ENCODE measurements at places on chromosomes 1 and 21. TPM values are rescaled to one million over a fixed set of nuclear protein-coding genes. Genes with fewer than 3 reads are reported as not detected.

GRCh38 chr1:204435381-204435831 lies 23.8 kb upstream of the PPP1R15B start:
- no peak overlapping the region for H3K27ac ChIP-seq
- no peaks in the 10 kb centered on the region for H3K27me3 ChIP-seq
- no peak overlapping the region for H3K4me3 ChIP-seq
- no peaks in the 10 kb centered on the region for H3K4me1 ChIP-seq

DNA sequence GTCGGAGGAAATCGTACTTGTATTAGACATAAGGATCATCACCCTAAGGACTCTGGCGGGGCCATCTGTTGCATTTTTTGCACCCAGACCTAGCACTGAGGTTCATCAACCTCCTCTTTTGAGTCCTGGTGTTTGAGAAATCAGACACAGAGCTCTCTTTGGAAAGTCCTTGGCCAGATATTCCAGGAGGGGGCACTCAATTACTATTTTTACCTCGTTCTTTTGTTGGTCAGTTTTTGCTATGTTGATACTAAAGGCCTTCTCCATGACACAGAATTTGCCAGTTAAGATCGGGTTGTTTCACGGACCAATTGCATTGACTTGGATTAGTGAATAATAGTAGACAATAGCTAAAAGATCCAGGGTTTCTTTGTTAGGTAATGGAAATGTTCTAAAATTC lies 711.2 kb downstream of the KCNT2 start:
- H3K36me3 ChIP-seq, result no peaks in the 10 kb centered on the region
- no peaks in the 10 kb centered on the region for H3K4me1 ChIP-seq
- no peak overlapping the region for H3K27ac ChIP-seq
- no peaks in the 10 kb centered on the region for H3K27me3 ChIP-seq
- no peak for DNase-seq
- H3K4me3 ChIP-seq, result no peak overlapping the region

DNA sequence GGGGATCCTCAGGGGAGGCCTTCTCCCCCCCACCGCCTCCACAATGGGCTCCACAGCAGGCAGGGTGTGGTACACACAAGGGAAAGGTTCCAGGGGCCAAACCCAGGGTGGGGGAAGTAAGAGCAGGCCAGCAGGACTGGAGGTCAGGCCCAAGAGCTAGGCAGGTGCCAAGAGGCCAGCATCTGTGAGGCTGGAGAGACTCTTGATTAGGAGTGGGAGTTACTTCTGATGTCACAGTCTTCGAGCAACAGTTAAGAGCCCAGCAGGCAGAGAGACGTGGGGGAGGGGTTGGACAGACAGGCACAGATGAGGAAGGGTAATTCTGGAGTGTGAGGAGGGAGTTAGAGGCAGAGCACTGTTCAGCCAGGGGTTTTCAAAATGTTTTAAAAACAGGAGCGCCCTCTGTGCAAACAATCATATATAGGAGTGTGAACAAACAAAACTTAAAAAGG lies 55.8 kb downstream of the SLC9A1 start:
- H3K36me3 ChIP-seq, result no peaks in the 10 kb centered on the region
- H3K4me3 ChIP-seq, result no peak overlapping the region
- no peak for DNase-seq
- peaks cover 5% of the 10 kb centered on the region for H3K4me1 ChIP-seq
- H3K27ac ChIP-seq, result no peak overlapping the region

DNA sequence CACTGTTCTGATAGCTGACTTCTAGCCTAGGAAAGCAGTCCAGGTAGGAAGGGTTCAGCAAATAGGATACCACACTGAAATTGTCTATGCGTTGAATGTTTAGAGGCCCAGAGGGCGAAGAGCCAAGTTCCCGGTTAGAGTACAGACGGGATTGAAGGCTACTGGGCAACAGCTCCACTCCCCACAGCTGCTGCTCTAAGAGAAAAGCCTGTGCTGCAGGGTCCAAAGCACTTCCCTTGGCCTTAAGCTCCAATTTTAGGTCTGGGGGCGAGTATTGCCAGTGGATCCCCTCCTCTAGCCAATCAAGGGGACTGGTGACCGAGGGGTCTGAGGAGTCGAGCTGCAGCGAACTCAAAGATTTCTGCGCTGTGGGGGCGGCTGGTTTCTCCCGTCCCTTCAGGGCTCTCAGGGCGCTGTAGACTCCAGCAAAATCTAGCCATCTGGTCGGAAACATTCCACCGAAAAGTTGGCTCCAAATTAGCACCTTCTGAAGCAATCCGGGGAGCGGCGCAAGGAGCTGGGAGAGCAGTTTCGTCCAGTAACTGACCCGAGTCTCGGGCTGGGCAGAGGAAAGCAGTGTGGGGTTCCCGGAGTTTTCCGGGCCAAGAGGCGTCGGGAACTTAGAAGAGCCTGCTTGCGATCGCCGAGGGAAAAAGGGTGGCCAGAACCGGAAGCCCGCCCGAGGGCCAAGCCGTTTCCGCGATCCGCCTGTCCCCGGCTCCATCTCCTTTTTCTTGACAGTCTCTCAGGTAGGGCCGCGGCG lies 748 bp downstream of the PPP1R15B start:
- peak overlapping the region; percentile 100 for H3K27ac ChIP-seq
- peak overlapping the region; percentile 99 for H3K4me3 ChIP-seq
- H3K36me3 ChIP-seq, result peaks cover 18% of the 10 kb centered on the region
- H3K4me1 ChIP-seq, result peaks cover 12% of the 10 kb centered on the region
- peak; percentile 36 for DNase-seq
- H3K27me3 ChIP-seq, result no peaks in the 10 kb centered on the region

DNA sequence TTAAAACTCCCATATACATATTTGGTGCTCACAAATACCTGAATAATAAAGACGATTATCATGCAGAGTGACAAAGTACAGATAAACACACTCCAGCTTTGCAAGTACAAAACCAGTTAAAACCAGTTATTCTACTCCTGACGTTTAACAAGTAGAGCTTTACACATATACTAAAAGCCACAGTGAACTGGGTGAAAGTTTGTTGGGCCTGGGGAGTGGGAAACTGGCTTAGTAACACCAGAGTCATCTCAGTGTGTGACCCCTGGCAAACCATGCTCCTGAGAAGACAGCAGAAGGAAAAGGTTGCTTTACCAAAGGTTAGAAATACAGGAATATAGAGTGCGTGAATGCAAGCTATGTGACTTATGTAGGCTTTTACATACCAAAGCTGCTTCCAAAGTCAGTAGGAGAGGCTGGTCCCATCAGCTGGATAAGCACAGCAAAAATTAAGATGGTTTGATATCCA lies 148.1 kb downstream of the NRIP1 start:
- H3K27ac ChIP-seq, result no peak overlapping the region
- no peak overlapping the region for H3K4me3 ChIP-seq
- H3K4me1 ChIP-seq, result no peaks in the 10 kb centered on the region
- DNase-seq, result no peak
- H3K27me3 ChIP-seq, result no peaks in the 10 kb centered on the region

DNA sequence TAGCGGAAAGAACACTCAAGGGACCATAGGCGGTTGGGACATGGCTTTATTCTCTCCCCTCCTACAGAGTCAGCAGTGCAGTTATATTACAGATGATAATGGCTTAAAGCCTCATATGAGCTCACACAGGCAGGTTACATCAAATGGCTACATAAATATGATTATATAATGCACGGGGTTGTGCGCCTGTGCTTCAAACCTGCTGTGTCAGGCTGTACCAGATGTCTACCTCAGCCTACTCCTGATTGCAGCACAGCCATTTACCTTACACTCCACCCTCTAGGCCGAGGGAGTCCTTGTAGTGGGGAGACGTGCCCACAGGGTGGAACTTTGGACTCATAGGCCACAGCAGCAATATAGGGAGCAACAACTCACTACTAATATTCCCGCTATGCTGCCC lies 16.4 kb upstream of the TBX19 start:
- no peaks in the 10 kb centered on the region for H3K27me3 ChIP-seq
- no peak for DNase-seq
- H3K4me1 ChIP-seq, result peaks cover 5% of the 10 kb centered on the region
- H3K4me3 ChIP-seq, result no peak overlapping the region
- H3K27ac ChIP-seq, result no peak overlapping the region

LHX8 gene
- not detected for total RNA-seq

FBXO2 gene
- total RNA-seq, result 1.8 TPM
